Panc1 (cell line): ENCODE measurements at places on chromosomes 7 and 10. TPM values are rescaled to one million over a fixed set of nuclear protein-coding genes. Genes with fewer than 3 reads are reported as not detected.

GRCh38 chr7:149552799-149553198 lies 55.2 kb upstream of the ZNF746 start:
- DNase-seq, result no peak

GRCh38 chr7:5872326-5872725 lies 8.3 kb upstream of the OCM start:
- DNase-seq, result no peak

DNA sequence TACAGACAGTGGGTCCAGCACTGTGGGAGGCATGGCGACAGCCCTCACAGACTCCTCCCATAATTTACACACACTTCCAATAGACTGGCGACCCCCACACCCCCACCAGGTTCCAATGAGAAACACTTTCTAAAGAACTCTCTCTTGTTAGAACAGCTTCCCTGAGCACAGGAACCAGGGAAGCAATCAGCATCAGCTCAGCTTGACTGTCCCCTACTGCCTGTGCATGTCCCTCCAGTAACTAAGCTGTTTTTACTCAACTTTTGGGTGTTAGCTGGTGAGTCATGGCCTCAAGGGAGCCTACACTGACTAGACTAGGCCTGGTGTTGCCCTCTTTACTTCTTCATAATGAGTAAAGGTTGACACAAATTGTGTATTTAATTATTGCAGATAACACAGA lies 32.6 kb upstream of the HERPUD2 start:
- no peak for DNase-seq

- DNase-seq, result no peak
Observed at GRCh38 chr10:129945941-129946760, 17.9 kb downstream of the EBF3 start.

- no peak for DNase-seq
Observed at GRCh38 chr10:123868038-123869019, 23.3 kb downstream of the CPXM2 start.

GRCh38 chr7:101922631-101923601 lies 105.5 kb downstream of the CUX1 start:
- no peak for DNase-seq

GRCh38 chr7:114628362-114628761 lies 213.7 kb downstream of the FOXP2 start:
- no peak for DNase-seq

GRCh38 chr7:102426268-102427018 lies 6.9 kb upstream of the ORAI2 start:
- DNase-seq, result no peak

- no peak for DNase-seq
Observed at GRCh38 chr7:18390535-18390907, 105.0 kb upstream of the HDAC9 start.

Gene NUTM2E
- total RNA-seq, result 0.08 TPM

DNA sequence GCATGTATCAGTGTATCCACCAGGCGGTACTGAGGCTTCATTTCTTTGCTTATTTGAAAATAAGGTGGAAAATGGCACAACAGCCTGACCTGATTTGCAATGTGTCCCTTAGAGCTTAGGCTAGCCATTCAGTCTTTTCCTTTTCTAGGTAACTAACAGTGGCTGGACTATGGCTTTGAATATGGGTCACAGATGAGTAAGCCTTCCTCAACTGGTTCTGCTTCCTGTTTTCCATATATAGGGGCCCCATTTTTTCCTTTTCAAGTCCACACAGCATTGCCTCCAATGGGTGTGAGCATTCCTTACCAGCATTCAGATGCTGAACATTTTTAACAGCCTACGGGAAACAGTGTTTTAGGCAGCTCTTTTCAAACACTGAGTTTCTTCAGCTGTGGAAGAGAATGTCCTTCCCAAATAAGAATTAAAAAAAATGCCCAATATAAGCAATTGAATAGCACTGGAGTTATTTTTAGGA lies 3.9 kb upstream of the ITGB1 start:
- no peak for DNase-seq

Gene IFIT1B
- not detected for total RNA-seq

Gene DLX6
- total RNA-seq, result 1.3 TPM

Gene MMP21
- total RNA-seq, result not detected

DNA sequence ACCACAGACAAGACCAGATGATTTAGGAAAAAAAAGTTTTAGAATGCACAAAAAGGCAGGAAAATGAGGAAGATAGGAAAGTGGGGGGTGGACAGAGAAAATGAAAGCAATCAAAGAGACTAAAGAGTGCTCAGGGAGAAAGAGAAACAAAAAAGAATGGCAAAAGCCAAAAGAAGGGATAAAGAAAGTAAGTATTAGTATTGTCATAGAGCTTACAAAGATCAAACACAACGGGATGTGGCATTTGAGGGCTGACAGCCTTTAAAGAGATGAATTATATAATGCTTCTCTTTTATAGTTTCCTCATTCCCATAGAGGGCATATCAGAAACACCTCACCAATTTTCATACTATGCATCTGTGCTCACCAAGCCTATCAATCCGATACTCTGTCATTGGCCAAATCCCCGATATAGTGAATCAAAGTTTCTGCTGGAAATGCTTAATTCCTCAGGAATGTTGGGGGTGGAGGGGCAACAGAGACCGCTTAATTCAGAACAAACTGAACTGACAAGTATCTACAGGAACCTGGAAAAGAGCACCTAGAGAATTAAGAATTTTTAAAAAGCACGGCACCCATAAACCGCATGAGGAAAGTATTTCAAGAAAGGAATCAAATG lies 2.7 kb downstream of the COG5 start:
- no peak for DNase-seq

DNA sequence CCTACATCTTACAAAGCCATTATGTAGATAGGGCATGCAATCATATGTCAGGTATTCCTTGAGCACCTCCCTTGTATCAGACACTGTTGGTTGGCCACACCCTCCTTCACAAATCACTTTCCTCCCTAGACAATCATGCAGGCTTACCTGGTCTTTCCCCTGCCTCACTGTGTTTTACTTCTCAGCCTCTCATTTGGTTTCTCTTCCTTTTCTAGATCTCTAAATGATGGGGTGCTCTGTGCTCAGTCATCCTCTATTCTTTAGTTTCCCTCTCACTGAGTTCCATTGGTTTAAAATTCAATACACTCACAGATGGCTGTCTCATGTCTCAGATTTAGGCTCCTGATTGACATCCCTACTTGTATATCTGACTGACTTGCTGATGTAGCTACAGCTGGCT lies 31.4 kb downstream of the ANK3 start:
- no peak for DNase-seq

Gene AKR1C8
- not detected for total RNA-seq

GRCh38 chr7:39667341-39667923 lies 44.1 kb downstream of the RALA start:
- no peak for DNase-seq

Gene CPA4
- total RNA-seq, result 3.1 TPM

Gene ACTR3C
- 6.5 TPM for total RNA-seq

Gene GRID1
- total RNA-seq, result 2.3 TPM

Gene SDK1
- 47.4 TPM for total RNA-seq

Gene SPDYE1
- total RNA-seq, result not detected

- DNase-seq, result no peak
Observed at GRCh38 chr7:37225285-37225969, 223.2 kb downstream of the ELMO1 start.

Gene C10orf143
- 1.0 TPM for total RNA-seq

DNA sequence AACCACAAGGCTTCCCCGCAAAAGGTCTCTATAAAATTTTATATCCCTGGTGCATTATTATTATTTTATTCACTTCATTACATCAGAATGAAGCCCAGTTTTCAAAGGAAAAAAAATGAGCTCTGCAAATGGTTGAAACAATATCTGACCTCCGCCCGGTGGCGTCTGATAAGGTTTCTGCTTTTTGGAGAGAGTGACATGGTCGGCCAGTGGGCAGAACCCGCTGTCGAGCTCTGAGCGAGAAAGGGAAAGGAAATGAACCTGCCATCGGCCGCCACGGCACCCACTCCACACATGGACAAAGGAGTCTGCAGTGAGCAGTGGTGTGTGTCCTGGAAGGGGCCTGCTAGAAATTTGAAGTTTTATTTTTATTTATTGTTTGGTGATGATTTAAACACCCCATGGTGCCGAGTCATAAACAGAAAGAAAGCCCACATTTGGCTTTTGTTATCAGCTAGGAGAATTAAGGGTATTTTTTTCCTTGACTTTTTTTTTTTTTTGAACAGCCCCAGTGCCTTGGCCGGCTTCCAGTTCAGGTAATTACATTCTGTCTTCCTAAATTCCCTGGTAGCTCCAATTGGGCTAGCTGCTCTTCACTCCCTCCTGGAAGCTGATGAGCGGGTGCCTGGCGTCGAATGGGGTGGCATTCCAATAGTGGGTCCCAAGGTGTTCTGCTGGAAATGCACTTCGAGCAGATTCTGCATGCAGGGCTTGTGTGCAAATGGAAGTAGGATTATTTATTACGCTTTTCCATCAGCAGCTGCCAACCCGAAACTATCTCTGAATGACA lies 149.4 kb upstream of the MKI67 start:
- DNase-seq, result no peak

Gene ASIC3
- total RNA-seq, result 1.3 TPM

DNA sequence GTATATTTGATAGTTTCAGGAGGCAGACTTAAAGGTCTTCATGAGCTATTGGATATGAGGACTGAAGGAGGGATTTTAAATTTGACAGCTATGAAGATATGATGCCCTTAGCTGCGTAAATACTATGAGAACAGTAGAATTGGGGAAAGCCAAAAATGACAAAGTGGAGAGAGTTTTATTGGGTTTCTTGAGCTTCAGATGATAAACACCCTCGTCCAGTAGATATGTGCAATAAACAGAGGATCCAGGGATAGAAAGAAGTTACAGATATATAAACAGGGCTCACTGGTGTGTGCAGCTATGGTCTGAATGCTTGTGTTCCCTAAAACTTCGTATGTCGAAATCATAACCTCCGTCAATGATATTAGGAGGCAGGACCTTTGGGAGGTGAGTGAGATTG lies 131.3 kb downstream of the INHBA start:
- DNase-seq, result no peak

- DNase-seq, result no peak
Observed at GRCh38 chr7:155985518-155986250, 173.4 kb upstream of the SHH start.

DNA sequence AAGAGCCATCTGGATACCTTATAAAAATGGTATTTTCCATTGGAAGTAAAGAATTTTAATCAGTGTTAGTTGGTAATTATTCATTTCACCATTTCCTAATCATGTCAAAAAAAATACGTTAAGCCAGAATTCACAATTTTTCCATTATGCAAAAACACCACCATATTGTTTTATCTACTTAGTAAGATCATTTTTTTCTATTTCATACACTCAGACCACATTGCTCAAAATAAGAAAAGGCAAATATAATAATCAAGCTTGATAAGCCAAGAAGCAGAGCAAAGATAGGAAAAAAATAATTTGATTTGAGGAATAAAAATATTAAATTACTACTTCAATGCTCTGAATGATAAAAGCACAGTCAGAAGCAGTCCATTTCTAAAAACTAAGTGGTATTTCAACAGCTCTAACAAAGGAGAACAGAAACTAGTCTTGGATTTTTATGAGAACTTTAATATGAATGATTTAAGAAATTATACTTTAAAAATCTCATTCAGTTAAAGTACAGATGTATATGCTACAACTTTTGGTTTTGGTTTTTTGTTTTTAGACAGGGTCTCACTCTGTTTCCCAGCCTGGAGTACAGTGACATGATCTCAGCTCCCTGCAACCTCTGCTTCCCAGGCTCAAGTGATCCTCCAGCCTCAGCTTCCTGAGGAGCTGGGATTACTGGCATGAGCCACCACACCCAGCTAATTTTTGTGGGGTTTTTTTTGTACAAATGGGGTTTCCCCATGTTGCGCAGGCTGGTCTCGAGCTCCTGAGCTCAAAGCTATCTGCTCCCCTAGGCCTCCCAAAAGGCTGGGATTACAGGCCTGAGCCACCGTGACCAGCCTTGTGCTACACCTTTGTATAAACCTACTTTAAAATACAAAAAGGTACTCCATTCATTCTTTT lies 46.6 kb downstream of the LRRN3 start:
- DNase-seq, result no peak

Gene TRIM74
- 0.46 TPM for total RNA-seq
